ENCODE measurements at places on chromosomes 5 and 9.
A peak's percentile ranks its signal among the peaks of the same experiment; 100 is the strongest.

DNA sequence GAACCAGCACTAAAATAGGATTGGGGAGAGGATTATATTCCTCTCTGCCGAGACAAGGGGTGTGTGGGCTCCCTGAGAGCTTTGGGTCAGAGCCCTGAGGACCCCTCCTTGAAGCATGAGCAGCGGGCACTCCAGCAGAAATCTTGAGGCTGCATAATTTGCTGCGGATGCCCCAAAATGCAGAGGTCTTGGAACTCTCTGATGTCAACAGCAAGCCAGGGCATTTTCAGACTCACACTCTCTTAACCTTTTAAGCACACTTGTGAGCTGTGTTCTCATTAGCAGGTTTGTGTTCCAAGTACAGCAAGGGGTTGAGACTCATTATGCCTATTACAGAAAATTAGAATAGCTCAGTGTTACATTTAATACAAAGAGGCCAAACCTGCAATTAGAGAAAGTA lies 513.0 kb upstream of the ADAMTS16 start:
- no peak overlapping the region for H3K4me3 ChIP-seq
- peaks cover 43% of the 10 kb centered on the region for H3K4me1 ChIP-seq
- H3K36me3 ChIP-seq, result no peaks in the 10 kb centered on the region

DNA sequence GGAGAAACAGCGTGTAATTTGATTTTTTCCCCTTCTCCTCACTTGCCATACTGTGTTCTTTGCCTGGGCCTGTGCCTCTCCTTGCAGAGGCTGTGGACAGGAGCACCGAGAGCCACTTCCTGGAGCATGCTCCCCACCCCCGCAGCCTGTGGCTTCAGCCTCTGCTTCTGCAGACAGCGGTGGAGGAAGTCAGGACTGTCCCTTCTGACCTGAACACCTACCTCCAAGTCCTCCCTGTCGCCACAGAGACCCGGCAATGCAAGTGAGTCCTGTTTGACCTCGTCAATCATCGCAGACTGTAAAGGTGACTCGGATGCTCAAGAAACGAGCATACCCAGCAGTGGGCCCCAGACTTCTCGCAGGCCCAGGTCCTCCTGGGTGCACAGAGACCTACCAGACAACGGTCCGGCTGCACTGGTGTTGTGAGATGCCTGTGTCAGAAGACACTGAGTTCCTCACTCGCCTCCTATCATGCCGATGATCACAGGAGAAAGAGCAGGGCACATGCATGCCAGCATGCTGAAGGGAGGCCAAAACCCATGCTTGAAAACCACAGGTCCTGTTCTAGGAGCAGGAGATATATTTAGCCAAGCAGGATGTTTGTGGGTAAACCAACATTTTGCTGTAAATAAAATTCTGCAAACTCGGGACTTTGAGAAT lies 198.8 kb downstream of the AUH start:
- no peak for DNase-seq
- no peaks in the 10 kb centered on the region for H3K4me1 ChIP-seq
- no peak overlapping the region for H3K4me3 ChIP-seq
- no peak overlapping the region for H3K27ac ChIP-seq

DNA sequence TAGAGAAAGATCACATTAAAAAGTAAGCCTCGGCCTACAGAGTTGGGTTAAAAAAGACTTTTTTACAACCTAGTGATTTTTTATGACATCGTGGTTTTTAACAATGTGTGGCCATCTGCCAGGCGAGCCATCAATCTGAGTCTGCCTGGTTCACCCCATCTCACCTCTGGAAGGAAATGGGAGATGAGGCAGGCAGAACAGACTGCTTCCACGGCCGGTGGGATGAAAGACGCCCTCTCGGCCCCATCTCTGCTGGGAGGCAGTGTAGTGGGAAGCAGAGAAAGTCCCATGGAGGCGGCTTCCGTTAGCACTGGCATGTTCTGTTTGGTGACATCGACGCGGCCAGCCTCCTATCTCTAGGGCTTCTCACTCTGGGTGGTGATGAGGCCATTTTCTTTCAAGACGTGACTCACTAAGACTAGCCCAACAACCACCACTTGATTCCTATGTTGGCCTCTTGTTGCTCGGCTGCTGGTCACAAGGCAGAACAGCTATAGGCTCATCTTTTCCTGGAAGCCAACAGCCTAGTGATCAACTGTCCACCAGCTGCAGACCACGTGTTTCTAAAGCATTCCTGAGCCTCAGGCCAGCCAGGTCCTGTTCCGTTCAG lies 132.4 kb upstream of the OTULINL start:
- no peak overlapping the region for H3K27ac ChIP-seq
- peaks cover 27% of the 10 kb centered on the region for H3K36me3 ChIP-seq
- H3K4me3 ChIP-seq, result no peak overlapping the region
- H3K4me1 ChIP-seq, result peaks cover 23% of the 10 kb centered on the region
- DNase-seq, result no peak

DNA sequence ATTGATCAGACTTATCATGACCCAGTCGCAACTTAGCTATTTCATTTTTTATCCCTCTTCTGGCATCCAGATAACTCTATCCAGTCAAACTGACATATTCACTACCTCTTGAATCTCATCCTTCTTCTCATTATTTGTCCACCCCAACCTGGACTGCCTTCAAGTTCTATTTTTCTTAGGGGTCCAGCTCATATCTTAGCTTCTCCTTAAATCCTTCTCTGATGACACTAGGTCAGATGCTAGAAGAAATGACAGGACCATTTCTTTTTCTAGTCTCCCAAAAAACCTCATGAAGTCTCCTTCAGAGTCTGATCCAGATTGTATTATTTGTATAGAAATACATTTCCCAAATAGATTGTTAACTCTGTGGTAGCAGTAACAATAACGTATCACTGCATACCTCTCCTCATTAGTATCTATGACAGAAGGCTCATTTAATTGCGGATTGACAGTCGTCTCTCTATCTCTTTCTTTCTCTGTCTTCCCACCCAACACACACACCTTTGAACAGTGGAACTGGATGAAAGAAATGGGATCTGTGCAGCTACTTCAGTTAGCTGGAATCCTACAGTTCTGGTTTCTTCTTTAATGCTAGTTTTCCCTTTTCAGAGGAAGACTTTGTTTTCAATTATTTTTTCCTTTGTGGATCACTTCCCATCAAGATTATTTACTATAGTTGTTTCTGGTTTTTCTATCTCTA lies 33.5 kb downstream of the ALDH1A1 start:
- no peak overlapping the region for H3K27ac ChIP-seq
- peaks cover 6% of the 10 kb centered on the region for H3K4me1 ChIP-seq
- H3K4me3 ChIP-seq, result no peak overlapping the region
- DNase-seq, result no peak
- H3K36me3 ChIP-seq, result no peaks in the 10 kb centered on the region

DNA sequence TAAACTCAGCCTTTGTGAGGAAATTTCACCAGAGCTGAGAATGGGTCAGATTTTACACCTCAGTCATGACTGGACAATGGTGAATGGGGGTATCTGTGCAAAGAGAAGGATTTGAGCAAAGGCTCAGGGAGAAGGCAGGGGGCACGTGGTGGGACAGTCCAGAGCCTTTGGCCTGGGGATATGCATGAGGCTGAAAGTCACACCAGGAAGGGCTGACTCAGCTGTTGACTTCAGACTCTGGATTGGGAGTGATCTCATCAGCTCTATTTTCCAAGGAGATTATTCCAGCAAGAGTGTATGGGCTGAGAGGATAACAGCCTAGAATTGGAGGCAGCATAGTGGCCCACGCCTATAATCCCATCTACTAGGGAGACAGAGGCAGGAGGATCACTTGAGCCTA lies 53.6 kb downstream of the SAXO1 start:
- H3K4me3 ChIP-seq, result no peak overlapping the region
- DNase-seq, result no peak
- peaks cover 2% of the 10 kb centered on the region for H3K4me1 ChIP-seq

DNA sequence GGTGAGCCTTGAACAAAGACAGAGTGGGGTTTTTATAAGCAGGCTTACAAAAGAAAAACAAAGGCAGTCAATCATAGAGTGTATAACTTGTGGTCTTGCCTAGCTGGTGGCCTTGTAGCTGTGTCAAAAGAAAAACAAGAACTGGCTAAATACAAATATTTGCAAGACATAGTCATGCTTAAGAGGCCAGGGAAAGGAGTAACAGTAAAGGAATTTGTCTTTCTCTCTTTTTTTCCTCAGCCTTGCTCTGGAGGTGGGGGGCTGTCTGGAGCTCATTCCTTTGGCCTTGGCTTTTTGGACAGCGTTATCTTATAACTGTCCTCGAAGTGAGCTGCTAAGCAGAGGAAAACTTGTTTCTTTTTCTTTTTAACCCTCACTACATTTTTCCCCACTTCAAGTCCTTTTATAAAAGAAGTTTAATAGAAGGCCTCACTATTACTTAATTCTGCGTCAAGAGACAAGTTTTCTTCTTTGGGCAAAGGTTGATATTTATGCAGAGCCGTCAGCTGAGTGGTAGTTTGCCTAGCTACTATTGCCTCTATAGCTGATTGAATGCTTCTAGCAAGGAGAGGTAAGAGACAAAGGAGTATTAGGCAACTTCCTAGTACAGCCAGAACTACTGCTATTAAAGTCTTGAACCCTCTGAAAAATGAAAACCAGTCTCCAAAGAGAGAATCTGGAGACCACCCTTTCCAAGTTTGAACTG lies 14.3 kb downstream of the CEL start:
- no peak for DNase-seq
- peaks cover 8% of the 10 kb centered on the region for H3K4me1 ChIP-seq
- H3K27me3 ChIP-seq, result peaks cover 9% of the 10 kb centered on the region
- H3K36me3 ChIP-seq, result no peaks in the 10 kb centered on the region

DNA sequence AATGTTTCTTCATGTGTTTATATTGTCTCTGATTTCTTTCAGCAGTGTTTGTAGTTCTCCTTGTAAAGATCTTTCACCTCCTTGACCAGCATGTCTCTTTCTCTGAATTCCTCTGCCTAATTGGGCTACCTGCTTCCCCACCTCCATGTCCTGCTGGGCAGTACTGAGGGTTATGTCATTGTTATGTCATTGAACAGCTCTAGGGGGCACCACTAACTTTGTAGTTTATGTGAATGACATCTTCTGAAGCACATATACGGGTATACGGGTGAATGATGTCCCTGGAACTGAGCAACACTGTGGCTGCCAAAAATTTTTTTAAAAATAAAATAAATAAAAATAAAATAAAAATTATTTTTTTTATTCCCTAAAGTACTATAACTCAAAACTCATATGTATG lies 16.9 kb upstream of the SNCAIP start:
- no peaks in the 10 kb centered on the region for H3K27me3 ChIP-seq
- no peak overlapping the region for H3K27ac ChIP-seq
- no peak overlapping the region for H3K4me3 ChIP-seq
- DNase-seq, result no peak
- no peaks in the 10 kb centered on the region for H3K36me3 ChIP-seq

DNA sequence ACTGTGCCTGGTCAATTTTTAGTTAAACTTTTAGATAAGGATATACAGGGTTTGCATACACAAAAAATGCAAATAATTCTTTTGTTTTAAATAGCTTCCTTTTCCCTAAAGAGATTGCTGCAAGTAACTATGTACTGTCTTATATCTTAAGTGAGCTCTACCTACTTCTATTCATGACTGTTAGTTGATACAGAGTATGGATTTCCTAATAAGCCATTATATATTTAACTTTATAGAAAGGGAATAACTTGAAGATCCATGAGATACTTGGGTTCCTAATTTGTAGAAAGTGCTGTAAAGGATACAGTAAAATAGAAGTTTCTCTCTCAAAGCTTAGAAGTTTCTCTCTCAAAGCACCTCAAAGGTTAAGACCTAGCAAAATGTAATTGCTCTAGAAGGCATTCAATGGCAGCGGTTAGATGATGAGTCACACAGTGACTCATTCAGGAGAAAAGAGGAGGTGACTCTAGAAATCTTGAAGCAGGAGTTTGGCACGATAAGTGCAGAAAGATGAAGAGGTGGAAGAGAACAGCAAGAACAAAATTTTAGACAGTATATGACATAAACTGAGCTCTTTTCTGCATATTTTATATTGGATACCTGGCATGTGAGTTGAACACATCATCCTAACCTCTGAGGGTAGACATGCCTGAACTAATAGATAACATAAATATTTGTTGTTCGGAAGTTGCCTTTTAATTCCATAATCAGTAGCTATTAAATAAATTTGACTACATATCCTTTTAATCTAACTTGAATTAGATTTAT lies 5.5 kb upstream of the DNAJC21 start:
- H3K36me3 ChIP-seq, result peaks cover 12% of the 10 kb centered on the region
- H3K4me1 ChIP-seq, result no peaks in the 10 kb centered on the region
- H3K4me3 ChIP-seq, result no peak overlapping the region
- no peak overlapping the region for H3K27ac ChIP-seq
- H3K27me3 ChIP-seq, result no peaks in the 10 kb centered on the region
- no peak for DNase-seq

DNA sequence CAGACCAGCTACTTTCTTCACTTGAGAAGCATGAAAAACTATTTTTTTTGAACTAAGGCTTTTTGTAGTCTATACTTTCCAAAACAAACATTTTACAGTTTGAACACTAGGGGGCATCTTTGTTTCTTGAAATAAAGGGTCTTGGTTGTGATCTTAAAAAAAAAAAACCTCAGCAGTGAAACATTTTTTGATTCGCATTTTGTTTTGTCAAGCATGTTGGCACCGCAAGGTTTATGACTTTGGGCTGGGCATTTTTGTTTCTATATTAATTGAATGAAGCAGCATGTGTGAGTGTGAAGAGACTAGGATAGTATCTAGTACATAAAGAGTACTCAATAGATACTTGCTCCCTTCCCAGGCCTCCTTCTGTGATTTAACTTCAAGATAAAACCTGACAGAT lies 31.6 kb upstream of the ACOT12 start:
- H3K36me3 ChIP-seq, result peaks cover 55% of the 10 kb centered on the region
- H3K27ac ChIP-seq, result no peak overlapping the region
- DNase-seq, result peak; percentile 31

- H3K27ac ChIP-seq, result no peak overlapping the region
- H3K36me3 ChIP-seq, result no peaks in the 10 kb centered on the region
- H3K4me1 ChIP-seq, result peaks cover 4% of the 10 kb centered on the region
- peaks cover 98% of the 10 kb centered on the region for H3K27me3 ChIP-seq
- DNase-seq, result peak; percentile 31
Measured at GRCh38 chr9:97853844-97854695, 1.0 kb downstream of the FOXE1 start.

DNA sequence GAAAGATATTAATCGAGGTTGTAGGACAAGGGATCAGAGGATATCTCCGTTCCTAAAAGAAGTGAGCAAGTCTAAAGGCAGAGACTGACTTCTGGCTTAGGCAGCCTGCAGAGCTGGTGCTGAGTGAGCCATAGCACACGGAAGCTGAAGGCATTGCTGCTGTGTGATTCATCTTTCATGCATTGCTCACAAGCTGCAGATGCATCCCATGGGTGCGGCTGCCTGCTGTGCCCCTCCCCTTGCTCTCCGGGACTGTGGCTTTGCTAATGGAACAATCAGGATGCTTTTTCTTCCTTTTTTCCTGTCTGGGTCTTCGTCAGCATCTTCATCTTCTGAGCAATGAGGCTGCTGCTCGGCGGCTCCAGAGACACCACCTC lies 341.4 kb downstream of the DIRAS2 start:
- H3K4me1 ChIP-seq, result peaks cover 3% of the 10 kb centered on the region
- no peak overlapping the region for H3K4me3 ChIP-seq
- H3K27ac ChIP-seq, result no peak overlapping the region
- no peaks in the 10 kb centered on the region for H3K36me3 ChIP-seq
- DNase-seq, result no peak
- no peaks in the 10 kb centered on the region for H3K27me3 ChIP-seq

GRCh38 chr9:86550401-86550800 lies 196.2 kb upstream of the TUT7 start:
- peaks cover 8% of the 10 kb centered on the region for H3K4me1 ChIP-seq
- no peak overlapping the region for H3K27ac ChIP-seq
- no peaks in the 10 kb centered on the region for H3K36me3 ChIP-seq

Data from neuronal stem cell (in vitro differentiated cells).